Stimulated activated CD4-positive, alpha-beta T cell treated with anti-CD3 and anti-CD28 coated beads, Interleukin-15, amount 100 ng/mL, for 48 hours (primary cell): ENCODE measurements at places on chromosomes 2 and 18.

- DNase-seq, result no peak
Observed at GRCh38 chr18:78579854-78580577, 399.6 kb upstream of the SALL3 start.

DNA sequence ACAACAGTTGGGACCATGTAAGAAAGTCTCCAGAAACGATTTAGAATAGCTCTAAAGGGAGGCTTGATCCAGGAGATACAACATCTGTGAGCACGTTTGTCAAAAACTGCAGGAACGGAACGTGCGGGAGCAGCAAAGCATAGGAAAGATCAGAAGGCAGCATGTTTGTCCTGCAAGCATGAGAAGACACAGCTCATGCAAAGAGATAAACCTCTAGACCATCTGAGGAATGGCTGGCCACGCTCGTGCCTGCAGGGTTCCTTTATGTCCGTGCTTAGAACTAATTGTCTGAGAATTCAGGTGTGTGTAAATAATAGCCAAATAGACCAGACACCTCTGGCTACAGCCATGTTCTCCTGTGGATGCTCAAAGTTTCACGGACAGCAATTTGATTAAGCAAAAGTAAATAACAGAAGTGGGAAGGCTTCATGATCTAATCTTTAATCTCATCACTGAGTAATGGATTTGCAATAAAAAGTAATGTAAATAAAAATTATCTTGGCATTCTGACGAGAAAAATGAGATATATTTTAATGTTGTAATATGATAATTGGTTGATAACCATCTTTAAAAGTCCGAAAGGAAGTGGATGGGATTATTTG is 534.8 kb upstream of the CDH7 start:
- DNase-seq, result no peak

GRCh38 chr2:74735009-74735408 is 81.0 kb downstream of the SEMA4F start:
- no peak for DNase-seq

DNA sequence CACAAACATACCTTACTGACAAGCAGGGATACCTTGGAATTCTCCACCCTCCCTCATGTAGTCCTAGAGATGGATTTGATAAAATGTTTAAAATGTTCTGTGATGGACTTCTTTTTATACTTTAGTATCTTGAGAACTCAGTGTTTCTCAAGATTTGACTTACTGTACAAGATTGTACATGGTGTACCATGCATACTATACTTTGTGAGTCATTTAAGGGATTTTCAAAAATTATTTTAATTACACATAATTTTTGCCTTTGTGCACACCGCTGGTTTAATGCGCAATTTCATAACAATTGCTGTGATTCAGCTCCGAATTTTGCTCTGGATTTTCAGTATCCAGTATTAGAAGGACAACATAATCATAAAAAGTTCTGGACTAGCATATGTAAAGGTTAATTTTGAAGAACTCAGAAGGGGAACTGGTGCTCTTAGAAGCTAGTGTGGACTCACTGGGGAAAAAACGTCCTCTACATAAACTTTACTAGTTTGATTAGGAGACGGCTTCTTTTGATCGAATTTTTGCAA is 78.6 kb upstream of the ACSL3 start:
- DNase-seq, result no peak

GRCh38 chr2:126886916-126887280 is 11.8 kb upstream of the TEX51 start:
- no peak for DNase-seq

DNA sequence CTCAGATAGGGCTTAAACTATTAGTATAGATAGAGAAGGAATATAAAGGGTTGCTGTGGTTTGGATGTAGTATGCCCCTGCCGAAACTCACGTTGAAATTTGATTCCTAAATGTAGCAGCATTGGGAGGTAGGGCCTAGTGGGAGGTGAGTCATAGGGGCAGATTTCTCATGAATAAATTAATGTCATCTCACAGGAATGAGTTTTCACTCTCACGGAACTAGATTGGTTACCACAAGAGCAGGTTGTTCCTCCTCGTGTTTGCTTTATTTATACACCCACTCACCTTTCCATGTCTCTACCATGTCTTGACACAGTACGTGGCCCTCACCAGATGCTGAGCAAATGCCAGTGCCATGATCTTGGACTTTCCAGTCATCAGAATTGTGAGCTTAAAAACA is 218.2 kb downstream of the RBM43 start:
- DNase-seq, result no peak

- no peak for DNase-seq
Observed at GRCh38 chr2:85694052-85695025, at the start of gene GNLY. TSS of gene GNLY (plus strand) at chr2:85694358. CDS start at chr2:85694419, 61 bp downstream.

GRCh38 chr2:183543731-183544130 is 419.5 kb downstream of the NUP35 start:
- DNase-seq, result no peak

GRCh38 chr2:13560322-13560721 is 843.6 kb downstream of the TRIB2 start:
- no peak for DNase-seq

DNA sequence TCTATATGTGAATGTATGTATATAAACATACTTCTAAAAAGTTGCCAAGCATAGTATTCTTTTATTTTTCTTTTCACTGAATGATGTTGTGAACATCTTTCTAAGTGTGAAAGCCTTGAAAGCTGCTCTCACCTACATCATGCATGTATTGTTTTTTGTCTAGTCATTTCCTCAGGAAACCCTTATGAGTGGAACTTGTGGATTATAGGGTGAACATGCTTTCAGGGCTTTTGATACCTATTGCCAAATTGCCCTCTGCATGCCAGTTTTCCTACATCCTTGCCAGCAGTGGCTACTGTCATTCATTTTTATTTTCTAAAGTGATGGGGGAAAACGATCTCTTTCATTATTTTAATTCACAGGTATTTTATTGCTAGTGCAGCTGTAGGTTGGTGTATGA is 78.3 kb downstream of the ADAM23 start:
- no peak for DNase-seq
